GDM1 (cell line): ENCODE measurements at places on chromosomes 16 and 17.

DNA sequence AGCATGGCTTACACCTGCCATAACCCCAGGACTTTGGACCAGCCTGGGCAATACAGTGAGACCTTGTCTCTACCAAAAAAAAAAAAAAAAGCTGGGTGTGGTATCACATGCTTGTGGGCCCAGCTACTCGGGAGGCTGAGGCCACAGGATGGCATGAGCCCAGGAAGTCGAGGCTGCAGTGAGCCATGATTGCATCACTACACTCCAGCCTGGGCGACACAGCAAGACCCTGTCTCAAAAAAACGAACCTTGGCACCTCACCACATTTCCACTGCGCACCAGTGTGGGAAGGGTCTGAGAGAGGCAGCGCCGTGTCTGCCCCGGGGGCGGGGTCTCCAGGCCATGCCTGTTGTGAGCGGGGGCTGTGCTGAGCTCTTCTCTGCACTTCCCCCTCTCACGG is 6.3 kb downstream of the ACSF3 start:
- DNase-seq = no peak

GRCh38 chr17:50072925-50073324 is 17.0 kb downstream of the ITGA3 start:
- no peak for DNase-seq

DNA sequence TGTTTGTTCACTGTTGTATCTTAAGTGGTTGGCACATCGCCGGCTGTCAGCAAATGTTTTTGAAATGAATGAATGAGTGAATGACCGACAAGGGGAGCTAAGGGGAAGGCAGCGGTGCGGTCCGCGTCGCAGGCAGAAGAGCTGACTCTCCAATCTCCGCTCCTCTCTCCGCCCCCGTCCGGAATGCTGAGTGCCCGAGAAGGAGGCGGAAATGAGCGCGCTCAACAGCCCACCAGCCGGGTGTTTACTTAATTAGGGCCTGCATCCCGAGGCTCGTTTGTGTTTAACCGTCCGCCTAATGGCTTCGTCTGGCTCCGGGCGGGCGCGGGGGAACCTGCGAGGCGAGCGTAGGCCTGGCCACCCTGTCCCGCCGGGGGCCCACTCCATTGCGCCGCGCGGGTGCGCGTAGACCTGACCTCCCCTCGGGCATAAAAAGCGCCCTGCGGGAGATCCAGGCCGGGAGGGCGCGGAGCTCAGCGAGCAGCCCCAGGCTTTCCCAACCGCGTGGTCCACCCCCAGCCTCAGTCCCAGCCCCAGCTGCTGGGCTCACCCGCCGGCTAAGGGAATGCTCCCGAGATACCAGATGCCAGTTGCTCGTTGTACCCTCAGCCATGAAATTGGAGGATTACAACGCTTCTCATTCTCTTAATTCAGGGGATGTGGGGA is 2.5 kb upstream of the CDH3 start:
- DNase-seq = no peak

- no peak for DNase-seq
Measured at GRCh38 chr16:30354423-30355143, 525 bp downstream of the CD2BP2 start.

DNA sequence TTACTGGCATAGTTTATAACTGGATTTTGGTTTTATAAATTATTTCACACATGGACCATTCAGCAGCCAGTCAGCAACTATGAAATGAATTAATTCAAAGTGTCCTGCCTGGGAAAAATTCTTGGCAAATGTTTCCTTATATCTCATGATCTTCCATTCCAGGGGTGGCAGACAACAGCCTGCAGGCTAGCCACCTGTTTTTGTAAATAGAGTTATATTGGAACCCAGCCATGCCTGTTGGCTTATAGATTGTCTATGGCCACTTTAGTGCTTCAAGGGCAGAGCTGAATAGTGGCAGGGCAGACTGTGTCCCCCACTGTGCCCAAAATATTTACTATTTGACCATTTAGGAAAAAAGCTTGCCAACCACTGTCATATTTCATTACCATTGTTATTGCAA is 613.7 kb downstream of the TMEM114 start:
- DNase-seq = no peak
